ENCODE measurements at places on chromosomes 3 and 15.

GRCh38 chr3:97960993-97961766 lies 11.1 kb downstream of the RIOX2 start:
- DNase-seq = no peak

DNA sequence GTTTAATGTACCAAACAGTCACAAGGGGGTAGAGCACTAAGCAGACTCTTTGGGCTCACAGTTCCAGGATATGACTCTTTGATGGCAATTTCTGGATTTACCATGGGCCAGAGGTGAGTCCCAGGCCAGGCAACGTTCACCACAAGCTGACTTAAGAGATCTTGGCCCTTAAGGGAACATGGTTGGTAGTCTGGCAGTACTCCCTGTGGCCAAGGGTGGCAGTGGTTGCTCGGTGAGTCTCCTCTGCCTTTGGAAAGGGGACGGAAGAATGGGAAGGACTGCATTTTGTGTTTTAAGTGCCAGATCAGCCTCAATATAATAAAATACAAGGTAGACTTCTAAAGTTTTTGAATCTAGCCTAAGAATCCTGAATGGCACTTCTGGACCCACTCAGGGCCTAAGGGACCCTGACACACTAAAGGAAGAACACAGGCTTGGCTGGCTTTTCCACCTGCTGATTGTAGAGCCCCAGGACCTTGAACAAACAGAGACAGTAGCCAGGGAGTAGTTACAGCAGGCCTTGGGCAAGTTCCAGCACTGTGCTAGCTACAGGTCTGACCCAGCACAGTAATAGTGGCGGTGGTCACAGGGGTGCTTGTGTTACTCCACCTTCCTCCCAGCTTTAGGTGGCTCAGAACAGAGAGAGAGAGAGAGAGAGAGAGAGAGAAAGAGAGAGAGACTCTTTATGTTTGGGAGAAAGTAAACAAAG lies 730.7 kb upstream of the ALCAM start:
- no peak for DNase-seq

GRCh38 chr15:40843885-40844695 lies at the start of gene SPINT1:
TSS of gene SPINT1 (plus strand) at chr15:40844048. CDS start at chr15:40844555, 507 bp downstream.
- DNase-seq = no peak

DNA sequence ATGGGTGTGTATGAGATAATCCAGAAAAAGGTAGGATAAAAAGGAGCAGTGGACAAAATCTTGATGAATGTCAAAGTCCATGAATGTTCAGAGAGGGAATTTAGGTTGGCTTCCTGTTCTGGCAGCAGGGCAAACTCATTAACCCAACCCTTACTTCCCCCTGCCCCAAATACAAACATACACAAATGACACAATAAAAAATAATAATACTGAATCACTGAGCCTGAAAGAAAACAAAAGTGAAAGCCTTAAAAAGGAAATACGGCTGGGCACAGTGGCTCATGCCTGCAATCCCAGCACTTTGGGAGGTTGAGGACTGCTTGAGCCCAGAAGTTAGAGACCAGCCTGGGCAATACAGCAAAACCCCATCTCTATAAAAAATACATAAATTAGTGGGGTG lies 62.9 kb downstream of the GPR176 start:
- DNase-seq = no peak

- no peak for DNase-seq
Measured at GRCh38 chr3:13537909-13538296, 11.0 kb upstream of the FBLN2 start.

- no peak for DNase-seq
Measured at GRCh38 chr3:64687781-64688604, at the start of gene ADAMTS9. TSS of gene ADAMTS9 (minus strand) at chr3:64688000. CDS start at chr3:64687657, 343 bp downstream.

- DNase-seq = no peak
Measured at GRCh38 chr15:53454843-53455721, 304.4 kb downstream of the WDR72 start.

All from activated gamma-delta T cell (primary cell).